ENCODE measurements at places on chromosomes 3 and 15.

DNA sequence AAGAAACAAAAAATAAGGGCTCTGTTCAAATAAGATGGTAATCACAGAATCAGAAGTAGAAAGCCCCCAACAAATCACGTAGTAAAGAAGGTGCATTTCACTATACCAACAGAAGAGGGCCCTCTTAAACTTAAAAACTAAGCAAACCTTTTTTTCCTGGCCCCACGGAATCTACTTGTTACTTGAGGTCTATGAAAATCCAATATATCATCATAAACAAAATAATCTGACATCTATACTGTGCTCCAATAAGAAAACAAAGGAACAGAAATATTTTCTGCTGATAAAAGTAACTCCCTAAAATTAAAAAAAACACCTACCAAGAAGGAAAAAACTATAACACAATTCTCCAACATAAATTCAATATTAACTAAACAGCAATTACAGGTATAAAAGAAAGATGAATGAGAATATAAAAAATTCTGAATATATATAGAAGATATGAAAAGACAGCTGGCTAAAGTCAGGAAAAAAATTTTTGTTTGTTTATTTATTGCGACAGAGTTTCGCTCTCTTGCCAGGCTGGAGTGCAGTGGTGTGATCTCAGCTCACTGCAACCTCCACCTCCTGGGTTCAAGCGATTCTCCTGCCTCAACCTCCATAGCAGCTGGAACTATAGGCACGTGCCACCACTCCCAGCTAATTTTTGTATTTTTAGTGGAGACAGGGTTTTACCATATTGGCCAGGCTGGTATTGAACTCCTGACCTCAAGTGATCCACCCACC lies 81.8 kb downstream of the CLASP2 start:
- DNase-seq: no peak

DNA sequence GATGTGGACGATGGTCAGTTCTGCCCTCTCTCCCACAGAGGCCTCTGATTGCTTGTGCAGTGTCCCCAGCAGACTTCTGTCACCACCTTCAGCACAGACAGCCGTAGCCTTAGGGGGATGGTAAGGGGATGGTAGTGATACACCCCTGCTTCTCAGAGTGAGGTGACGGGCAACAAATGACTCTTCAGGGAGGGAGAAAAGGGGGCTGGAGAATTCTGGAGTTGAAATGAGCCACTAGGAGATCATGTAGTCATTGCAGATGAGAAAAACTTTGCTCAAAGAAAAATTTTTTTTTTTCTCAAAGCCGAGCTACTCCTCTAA lies 29.6 kb upstream of the TIMP4 start:
- DNase-seq: no peak

GRCh38 chr3:196115678-196116083 lies 33.8 kb upstream of the TFRC start:
- peak; percentile 41 for DNase-seq

GRCh38 chr3:160141485-160142185 lies 83.6 kb upstream of the C3orf80 start:
- DNase-seq: no peak

GRCh38 chr15:92643849-92644815 lies 11.4 kb downstream of the FAM174B start:
- no peak for DNase-seq

DNA sequence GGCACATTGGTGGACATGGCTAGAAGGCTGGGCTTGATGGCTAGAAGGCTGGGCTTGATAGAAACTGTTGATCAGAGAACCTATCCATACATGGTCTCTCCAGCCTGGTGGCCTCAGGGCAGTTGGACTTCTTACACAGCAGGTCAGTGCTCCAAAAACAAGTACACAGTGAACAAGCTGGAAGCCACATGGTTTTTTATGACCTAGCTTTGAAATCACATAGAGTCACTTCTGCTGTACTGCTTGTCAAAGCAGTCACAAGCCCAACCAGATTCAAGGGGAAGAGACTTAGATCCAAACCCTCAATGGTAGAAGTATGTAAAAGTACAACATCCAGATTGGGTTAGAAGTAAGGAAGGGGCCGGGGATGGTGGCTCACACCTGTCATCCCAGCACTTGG lies 89.4 kb upstream of the HES1 start:
- DNase-seq: no peak
